ENCODE measurements at places on chromosomes 3 and 15.

DNA sequence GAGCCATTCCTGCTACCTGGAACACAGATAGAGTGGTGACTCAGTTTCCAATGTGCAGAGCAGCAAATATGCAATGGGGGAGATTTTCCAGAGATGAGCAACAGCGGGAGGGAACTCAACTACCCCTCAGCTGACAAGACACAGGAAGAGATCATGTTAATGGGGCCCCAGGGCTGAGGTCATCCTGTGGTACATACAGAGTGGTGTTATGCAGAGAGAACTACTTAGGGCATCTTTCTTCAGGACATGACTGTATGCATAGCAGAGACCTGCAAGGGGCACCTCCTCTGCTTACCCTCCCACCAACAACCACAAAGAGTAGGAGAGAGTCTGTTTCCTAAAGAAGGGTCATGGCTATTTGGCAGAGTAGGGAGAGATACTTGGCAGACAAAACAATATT is 6.8 kb upstream of the TBC1D5 start:
- DNase-seq, result no peak

GRCh38 chr15:101346928-101347327 is 51.9 kb upstream of the SNRPA1 start:
- no peak for DNase-seq

- no peak for DNase-seq
Observed at GRCh38 chr3:15794303-15794771, 3.4 kb downstream of the ANKRD28 start.

DNA sequence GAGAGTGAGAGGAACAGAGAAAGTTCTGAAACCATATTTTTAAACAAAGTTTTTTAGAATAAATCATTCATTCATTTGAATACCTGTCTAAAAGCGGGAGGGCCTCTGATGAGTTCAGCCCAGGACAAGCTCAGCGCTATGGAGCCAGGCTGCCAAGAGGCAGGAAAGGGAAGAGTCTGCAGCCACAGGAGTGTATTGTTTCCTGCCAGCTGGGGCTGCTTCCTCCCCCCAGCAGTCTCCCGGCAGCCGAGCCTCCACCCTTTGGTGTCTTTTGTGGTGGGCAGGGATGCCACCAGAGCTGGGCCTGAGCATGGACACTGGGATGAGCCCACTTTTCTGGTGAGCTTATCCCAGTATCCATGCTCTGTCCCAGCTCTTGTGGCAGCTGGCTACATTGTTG is 199.5 kb upstream of the TPRG1 start:
- no peak for DNase-seq

GRCh38 chr3:45191424-45191823 is 34.7 kb downstream of the TMEM158 start:
- DNase-seq, result no peak
